G401 (cell line): ENCODE measurements at places on chromosomes 4 and X.

- no peak for DNase-seq
These were observed 333.3 kb upstream of the DDX53 start for GRCh38 chrX:22666441-22666840.

GRCh38 chr4:30768277-30768676, 48.1 kb downstream of the PCDH7 start:
- DNase-seq, result no peak

GRCh38 chrX:45515262-45516215, 314.9 kb upstream of the DIPK2B start:
- DNase-seq, result peak; percentile 22

DNA sequence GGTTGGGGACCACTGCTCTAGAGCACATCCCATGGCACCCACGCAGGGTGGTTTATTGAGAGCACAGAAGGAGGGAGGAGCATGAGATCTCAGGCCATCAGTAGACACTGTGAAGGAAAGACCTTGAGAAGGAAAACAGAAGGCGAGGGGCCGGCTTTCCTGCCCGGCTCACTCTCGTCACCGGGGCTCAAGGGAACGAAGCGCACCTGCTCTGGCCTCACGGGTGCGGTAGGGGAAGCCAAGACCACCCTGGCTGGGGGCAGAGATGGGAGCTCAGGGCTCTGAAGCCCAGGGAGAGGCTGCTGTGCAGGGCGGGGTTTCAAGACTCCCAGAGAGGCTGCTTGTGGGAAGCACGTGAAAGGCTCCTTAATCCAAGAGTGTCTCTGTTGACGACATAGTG, 105.9 kb downstream of the TNIP2 start:
- DNase-seq, result no peak

DNA sequence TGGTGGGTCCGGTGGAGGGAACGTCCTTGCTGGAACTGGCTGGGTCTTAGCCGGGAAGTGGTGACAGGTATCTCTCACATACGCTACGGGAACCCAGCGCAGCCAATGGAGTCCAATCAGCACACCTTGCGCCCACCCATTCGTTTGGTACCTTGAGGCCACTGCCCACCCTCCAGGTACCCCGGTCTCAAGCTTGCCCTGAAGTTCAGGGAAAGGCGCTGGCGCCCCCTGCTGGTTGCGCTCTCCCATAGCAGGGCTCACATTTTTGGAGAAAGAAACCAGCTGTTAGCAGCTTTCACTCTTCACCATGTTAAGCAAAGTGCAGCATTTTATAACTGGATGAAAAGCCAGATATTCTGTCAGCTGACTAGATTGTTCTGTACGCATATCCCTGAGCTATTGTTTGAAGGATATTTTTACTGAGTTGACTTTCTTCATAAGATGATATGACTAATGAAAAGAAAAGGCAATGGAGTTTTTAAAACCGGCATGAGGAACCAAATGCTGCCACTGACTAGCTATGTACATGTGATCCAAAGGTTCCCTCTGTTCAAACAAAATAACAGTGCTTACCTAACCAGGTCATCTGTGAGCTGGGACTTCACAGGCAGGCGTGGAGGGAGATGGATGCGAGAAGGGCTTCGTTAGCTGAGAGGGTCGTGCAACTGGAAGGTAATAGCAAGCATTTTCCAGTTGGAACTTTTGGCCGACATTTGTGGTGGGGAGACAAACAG, 43.7 kb downstream of the OTOP1 start:
- no peak for DNase-seq

DNA sequence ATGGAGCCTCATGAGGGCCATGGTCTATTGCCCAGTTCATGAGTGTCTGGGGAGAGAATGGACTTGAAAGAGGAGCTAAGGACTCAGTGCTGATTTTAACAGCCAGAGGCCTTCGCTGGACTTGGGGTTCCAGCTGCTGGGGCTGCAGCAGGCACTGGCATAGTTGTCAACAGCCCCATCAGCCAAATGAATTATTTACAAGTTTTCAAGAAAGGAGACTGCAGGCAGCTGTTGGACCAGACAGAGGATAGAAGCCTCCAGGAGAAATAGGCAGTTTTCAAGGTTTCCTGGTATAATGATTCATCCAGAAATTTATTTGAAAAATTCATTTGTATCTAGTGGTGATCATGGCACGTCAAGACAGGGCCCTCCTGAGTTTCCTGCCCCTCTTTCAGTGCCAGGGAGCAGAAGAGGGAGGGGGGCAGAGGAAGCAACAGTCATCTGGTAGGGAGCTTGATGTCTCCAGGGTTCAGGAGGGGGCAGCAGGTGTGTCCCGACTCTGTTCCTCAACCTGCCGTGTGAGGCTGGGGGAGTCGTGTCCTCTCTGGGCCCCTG, 63.1 kb upstream of the GPR78 start:
- no peak for DNase-seq

DNA sequence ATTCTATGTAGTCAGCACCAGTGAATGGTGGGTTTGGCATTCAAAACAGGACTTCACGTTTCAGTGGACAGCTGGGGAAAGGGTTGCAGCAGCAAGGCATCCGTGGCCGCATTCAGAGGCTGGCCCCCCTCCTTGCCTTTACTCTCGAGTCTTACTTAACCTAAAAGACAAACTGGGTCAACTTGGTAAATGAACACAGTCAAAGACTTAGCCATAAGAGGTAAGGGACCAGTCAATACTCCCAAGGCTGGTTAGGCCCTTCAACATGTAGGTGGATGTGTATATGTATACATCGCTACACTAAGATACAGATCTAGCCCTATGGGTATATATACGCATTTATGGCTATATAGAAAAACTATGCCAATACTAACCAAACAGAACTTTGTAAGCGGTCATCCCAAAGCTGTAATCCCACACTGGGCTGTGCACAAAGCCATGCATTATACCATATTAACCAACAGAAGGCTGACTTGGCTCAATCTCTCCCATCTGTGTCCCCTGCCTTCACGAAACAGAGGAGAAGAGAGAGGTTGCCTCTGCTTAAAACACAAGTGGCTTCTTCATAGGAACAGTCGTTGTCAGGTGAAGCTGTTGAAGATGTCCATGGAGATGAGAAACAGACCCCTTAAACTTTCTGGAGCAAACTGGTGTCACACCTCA, 61.9 kb downstream of the TSC22D3 start:
- DNase-seq, result peak; percentile 47

- no peak for DNase-seq
These were observed 34.0 kb upstream of the VEGFD start for GRCh38 chrX:15418041-15418706.

- no peak for DNase-seq
These were observed 199.8 kb downstream of the SOWAHB start for GRCh38 chr4:76698141-76698540.
